MV-4-11 (cell line): ENCODE measurements at places on chromosomes 7 and 10.

DNA sequence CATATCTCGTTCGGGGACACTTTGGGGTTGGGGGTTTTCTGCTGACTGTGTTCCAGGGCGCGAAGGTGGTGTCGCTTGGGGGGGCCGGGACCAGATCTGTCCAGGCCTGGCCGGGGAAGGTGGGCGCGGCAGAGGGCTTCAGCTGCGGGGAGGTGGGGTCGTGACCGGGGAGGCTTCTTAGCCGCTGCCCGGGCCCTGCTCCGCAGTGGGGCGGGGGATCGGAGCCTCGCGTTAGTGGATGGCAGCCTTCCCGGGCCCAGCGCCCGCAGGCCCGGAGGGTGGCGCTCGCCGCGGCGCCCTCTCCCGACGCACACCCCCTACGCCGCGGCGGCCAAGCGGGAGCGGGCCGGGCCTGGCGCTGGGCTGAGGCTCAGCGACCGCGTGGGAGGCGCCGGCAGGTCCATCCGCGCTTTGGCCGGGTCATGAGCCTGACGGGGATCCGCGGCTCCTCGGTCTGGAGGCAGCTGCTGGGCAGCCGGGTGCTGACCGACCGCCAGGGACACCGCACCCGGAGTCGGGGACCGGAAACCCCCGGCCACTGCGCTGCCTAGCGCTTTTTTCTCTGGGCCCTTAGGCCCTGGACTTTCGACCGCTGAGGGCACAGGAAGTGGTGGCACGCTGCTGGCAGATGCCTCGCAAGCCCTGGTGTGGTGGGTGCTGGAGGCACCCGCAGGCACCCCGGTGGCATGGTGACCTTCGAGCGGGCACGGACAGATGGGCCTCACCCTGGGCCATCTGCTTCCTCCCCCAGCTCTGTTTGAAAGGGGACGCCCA is 1.2 kb downstream of the AGAP3 start:
- DNase-seq = peak; percentile 37

DNA sequence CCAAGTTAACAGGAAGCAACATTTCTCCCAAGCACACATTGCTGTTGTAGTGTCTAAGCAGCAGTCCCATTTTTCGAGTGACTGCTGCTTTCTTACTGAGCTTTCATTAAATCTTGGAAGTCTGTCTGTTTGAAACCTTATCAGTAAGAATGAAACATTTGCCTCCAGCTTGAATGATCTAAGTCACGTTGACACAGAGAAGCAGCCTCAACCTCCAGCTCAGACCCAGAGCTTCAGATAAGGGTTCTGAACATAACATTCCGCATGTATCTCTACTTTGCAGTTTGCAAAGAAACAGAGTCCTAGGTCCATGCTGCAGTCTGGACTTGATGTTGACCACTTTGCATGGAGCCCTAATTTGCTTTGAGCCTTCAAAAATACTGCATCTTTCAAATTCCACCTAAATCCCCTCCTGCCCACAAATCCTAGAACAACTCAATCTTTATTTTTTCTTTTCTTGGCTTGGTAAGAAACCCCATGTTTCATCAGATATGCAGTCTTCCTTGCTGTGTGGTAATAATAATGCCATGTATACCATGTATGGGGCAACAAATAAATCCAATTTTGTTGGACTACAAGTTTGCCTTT is 698.7 kb upstream of the IGFBP3 start:
- no peak for DNase-seq

GRCh38 chr7:120168066-120168465 is 104.9 kb upstream of the KCND2 start:
- DNase-seq = no peak

GRCh38 chr7:71229699-71230098 is 97.8 kb downstream of the GALNT17 start:
- no peak for DNase-seq

DNA sequence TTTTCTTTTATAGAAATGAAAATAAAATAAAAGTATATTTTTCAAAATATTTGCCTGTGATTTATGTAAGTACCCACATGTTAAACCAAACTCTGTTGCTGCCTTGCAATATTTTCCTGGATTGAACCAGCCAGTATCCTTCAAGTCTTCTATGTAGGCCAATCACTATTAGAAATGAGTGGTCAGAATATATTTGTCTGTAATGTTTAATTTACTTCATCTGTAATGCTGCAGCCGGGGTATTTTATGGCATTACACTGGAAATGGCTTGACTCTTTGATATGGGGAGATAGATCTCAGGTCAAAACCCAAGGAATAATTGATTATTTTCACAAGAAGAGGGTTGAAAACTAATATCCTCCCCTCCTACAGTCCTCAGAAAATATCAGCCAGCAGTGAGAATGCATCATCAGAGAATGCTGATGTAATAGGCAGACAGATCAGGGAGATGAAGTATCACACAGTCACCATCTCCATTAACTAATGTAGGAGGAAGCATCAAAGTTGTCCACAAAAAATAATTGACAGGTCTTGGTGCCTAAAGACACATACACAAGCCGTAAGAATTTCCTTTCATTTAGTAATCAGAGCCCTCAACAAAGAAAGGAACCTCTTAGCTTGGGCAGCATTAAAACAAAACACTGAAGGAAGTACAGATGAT is 82.5 kb downstream of the VWDE start:
- no peak for DNase-seq

DNA sequence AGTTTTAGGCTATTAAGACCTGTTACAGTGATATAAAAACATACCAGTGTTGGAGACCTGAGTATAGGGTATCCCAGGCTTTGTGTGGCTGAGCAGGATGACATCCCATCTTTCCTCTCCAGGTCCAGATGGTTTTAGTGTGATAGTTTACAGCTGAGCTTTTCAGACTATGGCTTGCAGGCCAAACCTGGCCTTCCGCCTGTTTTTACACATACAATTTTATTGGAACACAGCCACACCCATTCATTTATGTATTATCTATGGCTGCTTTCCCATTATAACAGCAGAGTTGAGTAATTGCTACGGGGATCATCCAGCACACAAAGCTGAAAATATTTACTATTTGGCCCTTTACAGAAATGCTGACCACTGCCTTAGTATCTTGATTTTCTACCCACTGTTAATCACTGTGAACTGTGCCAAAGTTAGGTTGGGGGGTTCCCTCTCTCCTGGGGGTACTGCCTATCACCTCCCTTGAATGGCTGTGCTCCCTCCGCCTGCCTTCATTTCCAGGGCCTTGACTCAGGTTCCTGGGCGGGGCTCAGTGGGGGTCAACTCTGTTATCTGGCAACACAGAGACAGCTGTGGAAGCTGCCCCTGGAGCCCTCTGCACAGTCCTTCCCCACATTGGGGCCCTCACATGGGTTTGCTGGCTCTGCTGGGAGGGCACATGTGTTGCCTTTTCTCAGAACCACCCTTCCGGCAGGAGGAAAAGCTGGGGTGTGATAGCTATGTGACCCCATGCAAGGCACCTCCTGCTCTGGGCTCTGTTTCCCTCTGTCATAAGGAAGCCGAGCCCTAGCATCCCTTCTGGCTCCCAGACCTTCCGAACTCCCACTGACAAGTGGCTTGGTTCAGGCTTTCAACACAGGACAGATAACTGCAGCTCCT is 40.3 kb upstream of the SH2D4B start:
- no peak for DNase-seq

- peak; percentile 18 for DNase-seq
Observed at GRCh38 chr7:130957137-130957513, 223.1 kb upstream of the KLF14 start.

DNA sequence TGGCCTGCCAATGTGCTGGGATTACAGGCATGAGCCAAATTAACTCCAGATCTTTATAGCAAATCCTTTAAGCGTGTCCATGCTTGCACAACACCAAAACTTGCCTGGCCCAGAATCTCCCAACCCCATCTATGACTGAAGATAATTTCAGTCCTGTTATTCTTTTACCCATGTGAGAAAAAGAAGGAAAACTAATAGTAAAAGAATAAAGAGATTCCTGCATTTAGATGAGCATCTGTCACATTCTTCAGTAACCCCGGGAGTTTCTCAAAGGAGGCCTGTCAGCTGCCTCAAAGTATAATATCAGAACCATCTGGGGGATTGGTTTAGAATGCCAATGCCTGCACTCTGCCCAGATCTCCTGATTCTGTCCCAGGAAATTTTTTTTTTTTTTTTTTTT is 158.1 kb upstream of the KMT2E start:
- no peak for DNase-seq

DNA sequence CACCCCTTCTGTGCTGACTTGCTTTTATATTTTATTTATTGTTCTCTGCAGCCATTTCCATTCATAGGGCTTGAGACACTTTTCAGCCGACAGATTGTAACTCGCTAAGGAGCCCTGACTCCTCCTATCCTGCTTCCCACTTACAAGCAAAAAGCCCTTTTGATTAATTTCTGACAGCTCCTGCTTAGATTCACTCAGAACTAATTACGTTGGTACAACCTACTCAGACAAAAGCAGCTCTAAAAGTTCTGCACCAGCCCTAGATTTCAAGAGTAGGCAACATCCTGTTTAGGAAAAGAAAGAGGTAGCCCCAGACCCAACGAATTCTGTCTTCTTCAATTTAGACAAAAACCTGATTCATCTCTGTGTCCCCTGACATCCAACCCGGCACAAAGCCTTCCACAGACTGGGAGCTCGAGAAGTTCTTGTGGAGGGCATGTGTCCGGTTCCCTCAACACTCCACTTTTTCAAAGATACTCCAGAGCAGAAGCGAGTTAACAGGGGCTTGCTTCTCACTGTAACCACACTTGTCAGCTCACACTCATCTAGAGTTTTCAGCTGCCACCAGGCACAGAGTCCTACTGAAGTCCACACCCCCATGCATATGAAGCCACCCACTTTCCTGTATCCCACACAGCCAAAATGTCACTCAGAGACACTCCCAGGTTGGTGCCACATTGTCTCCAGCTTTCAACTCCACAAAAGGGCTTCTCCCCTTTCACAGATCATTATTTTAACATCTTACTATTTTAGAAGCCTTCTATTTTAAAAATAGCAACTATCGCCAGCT is 113.6 kb upstream of the NFE2L3 start:
- DNase-seq = no peak

DNA sequence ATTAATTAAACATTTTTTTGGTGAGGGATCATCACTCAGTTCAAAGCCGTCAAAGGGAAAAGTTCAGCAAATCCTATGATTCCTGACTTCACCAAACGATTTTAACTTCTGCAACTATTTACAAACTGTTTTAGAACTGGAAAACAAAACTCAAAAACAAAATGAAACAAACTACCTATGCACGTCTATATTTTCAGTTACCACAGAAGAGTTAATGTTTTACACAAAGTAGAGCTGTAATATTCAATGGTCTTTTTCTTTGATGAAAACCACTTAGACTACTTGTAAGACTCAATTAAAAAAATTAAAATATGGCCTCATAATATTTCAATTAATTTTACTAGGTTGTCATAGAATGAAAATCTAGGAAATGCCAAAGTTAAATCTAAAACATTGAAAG is 131.5 kb downstream of the ATE1 start:
- no peak for DNase-seq

- DNase-seq = no peak
Observed at GRCh38 chr10:32950591-32951108, 7.4 kb downstream of the ITGB1 start.

DNA sequence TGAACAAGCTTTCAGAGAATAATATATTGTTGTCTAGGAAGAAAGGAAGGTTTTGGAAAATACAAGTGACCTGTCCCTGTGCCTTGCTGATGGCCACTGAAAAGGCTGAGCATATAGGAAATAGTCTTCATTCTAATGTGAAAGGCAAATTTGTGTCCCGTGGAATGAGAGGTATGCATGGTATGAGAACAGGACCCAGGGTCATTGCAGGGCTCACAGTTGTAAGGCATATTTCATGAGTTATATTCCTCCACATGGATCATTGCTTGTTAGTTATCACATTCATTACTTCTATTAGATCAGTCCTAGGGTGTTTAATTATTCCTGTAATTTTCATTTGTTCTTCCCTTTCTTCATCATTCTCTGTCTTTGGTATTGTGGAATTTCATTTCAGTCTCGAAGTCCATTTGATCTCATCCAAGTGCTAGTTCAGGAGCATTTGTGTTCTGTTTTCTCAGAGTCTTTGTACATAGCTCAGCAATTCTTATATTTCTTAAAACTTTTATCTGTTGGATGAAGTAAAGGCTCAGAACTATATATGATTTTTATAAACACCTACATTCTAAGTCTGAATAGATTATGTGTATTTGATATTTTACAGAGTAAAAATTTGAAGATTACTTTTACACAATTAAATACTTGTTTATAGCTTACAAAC is 39.4 kb upstream of the ARHGAP21 start:
- DNase-seq = no peak

- DNase-seq = no peak
Observed at GRCh38 chr7:128390871-128391565, 18.8 kb downstream of the IMPDH1 start.

GRCh38 chr10:108561649-108562048 is 1361.7 kb downstream of the XPNPEP1 start:
- no peak for DNase-seq

DNA sequence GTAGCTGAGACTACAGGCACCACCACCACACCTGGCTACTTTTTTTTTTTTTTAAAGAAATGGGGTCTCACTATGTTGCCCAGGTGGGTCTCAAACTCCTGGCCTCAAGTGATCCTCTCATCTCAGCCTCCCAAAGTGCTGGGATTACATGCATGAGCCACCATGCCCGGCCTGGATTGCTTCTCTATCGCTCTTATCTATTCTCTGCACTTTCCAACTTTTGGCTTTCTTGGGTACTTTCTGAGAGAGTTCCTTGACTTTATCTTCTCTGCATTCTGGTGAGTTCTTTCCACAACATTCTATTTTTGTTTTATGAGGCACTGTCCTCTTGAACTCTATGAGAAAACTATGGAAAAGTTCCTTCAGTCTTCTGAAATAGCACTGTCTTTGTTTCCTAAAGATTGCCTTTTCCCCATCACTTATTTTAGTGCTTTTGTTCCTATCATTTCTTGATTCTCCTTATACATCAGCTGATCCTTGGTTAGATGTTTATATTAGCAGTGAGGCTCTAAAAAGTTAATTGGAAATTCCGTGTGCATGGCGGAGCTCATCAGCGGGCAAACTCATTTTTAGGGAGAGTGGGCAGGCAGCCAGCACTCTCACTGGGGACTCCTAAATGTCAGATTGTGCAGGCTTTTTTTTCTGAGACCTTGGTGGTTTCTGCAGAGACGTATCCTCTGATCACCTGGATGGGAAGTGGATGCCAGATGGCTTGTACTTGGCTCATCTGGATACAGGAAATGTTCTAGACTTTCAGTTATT is 43.9 kb downstream of the HIP1 start:
- DNase-seq = no peak

DNA sequence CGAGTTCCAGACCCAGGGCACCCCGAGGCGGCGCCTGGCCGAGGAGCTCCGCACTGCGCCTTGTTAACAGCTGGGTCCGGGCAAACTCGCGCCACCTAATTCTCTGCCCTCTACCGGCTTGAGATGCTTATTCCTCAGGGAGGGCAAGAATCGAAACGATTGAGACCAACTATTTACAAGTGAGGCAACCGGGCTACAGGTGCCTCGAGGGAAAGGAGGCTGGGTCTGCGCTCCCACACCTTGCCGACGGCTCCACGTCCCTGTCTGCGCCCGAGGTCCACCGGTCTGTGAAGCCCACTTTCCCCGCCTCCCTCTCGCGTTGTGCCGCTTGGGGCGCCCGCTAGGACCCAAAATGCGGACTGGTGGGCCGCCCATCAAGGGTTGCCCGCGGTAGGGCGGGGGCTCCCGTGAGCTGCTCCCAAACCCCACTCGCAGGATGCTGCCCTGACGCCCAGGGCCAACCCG is 527 bp downstream of the AKR1B1 start:
- DNase-seq = no peak

GRCh38 chr7:46393142-46393541 is 472.1 kb upstream of the IGFBP3 start:
- no peak for DNase-seq
